CD4-positive, alpha-beta T cell treated with Interleukin-17A for 1 hour (primary cell): ENCODE measurements at places on chromosomes 5 and 9.
A peak's percentile ranks its signal among the peaks of the same experiment; 100 is the strongest.

- no peak for DNase-seq
Observed at GRCh38 chr9:21764846-21765245, 37.6 kb upstream of the MTAP start.

DNA sequence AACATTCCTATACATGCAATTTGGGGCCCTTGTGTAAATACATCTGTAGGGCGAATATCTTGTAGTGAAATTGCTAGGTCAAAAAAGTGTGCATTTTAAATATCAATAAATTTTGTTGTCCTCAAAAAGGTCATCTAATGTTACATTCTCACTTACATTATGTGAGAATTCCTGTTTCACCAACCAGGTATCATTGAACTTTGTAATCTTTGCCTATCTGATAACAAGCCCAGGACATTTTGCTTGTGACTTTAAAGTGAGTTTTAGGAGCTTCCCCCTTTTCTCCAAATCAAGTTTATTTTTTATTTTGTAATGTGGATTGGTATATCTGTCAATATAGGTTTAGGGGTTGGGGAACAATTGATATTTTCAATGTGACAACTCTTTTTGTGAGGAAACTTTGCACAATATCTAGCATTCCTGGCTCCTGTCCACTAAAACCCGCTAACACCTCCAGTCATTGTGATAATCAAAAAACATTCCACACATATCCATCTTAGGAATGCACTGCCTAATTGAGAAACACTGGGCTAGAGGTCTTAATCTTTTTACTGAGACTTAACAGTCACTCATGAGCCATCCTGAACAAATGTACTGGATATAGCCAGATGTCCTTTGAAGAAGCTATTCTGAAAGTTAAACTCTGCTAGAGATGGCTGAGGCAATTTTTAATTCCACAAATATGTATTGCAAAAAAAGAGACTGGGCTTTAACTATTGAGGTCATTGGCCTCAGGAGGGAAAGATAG lies 72.5 kb upstream of the SLC1A1 start:
- DNase-seq = no peak

DNA sequence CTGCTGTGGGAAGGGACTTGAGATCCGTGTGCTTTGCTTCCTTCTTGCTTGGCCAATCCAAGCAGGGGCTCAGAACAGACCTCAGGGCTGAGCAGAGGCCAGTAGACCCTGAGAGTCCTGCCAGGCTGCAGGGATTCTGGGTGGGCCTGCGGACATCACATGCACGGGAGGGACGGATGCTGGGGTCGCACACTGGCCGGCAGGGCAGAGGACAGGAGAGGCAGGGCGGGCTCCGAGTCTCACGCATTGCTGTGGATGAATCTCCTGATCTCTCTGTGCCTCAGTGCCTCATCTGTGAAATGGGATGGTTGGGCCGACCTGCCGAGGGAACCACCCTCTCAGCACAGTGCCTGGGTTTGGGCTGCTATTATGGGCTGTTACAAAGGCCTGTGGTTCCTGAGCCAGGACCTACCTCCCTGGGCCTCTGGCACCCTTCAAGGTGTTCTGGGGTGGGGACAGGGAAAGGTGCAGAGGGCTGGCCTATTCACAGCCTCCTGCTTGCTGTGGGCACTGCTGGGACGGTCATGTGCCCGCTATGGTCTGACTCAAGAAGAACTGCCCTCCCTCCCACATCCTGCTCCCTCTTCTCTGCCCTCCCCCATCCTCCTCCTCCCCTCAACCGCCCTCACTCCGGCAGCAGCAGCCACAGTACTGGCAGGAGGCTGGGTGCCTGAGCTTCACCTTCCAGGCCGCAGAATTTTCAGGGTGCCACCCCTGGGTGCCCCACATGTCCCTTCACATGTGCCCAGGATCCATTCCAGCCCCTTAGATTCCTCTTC lies 43.3 kb downstream of the NCS1 start:
- no peak for DNase-seq

DNA sequence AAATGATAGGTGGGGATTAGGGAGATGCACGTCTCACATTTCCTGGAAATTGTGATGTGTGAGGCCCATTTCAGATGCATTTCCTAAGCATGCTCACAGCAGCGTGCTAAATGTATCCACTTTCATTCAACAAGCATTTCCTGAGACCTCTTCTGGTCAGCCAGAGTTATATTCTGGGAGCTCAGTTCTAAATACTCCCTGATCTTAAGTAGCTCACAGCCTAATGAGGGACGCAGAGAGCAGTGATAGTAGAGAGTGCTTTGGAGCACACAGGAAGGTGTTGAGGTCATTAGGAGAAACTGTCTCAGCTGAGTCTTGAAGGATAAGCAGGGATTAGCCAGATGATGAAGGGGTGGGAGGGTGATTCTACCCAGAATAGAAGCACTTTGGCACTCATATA lies 46.2 kb upstream of the FSD1L start:
- no peak for DNase-seq

DNA sequence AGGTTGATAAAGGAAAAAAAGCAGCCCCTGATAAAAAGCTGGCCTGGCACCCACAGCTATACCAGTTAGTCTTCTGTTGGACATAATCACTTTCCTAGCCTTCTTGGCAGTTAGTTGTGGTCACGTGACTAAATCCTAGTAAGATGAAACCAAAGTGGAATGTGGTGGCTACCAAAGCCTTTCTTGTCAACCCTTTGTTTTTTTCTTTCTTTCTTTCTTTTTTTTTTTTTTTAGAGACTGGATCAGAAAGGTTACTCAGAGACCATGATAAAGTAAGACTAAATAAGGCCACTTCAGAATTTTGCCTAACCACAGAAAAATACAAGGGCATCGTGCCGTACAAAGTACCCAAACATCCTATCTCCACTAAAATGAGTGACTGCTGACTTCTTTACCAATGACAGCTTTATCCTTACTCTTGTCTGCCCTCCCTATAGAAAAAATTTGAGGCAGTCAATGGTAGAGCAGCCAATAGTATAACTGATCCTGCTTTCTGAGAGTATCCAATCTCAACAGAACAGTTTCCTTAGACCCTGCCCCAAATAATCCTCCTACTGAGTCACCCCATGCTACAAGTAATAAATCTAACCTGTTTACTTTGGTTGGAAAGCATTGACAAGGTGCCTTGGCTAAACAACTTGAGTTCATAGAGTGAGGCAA lies 14.2 kb upstream of the KIF27 start:
- DNase-seq = no peak

DNA sequence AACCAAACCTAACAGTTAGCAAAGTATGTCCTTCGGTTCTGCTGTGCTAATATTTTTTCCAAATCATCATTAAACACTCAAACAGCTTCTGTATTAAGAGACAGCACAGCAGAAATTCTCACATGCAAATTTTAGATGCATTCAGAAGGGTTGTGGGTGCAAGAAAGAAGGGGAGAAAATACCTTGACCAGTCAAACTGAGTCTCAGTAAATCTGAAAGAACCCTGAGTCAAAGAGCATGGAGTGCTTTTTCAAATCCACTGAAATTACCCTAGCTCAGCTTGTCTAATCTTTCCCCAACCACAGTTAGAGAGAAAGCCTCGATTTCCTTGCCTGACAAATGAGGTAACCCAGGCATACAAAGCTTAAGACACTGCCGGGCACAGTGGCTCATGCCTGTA lies 55.1 kb downstream of the RETREG1 start:
- DNase-seq = no peak

DNA sequence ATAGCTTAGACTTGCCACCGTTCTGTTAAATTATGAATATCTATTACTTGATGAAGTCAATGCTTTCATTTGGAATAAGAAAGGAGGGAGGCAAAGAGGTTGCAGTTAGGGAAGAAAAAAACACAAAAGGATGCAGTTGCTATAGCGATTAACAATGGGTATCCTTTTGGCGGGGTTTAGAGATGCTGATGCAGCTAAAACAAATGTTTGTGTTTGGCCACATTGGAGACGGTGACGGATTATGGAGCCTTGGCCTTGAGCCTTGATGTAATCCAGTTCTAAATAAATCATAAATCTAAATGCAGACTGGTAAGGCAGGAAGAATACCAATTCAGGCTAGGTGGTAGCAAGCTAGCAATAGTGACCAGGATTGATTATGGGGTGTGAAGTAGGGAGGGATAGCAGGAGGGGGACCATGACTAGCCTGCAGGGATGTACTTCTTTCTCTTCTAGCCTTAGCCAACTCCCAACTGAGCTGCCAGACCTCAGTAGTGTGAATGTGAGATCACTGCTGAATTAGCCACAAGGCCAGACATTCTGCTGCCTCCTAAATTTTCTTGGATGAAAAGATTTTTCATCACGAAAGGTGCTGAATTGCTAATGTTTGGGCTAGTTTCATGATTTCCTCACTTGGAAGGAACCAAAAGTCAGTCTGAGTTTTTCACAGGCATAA lies 160.3 kb downstream of the TLR4 start:
- no peak for DNase-seq

DNA sequence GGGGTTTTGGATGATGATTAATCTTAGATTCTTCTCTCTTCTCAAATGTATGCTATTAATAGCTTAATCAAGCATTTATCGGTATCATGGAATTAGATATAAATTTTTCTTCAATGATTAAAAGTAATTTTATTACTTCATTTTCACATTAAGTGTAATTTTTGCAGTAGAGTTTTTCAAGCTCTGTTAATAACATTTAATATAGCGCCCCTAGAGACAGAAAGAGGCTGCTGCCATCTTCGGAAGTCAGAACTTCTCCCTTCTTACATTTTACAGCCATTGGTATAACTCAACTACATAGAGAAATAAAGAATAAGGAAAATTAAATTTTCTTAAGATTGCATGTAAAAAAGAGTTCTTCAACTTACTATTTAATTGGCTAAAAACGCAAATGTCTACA lies 540.3 kb downstream of the GABRG2 start:
- DNase-seq = no peak

DNA sequence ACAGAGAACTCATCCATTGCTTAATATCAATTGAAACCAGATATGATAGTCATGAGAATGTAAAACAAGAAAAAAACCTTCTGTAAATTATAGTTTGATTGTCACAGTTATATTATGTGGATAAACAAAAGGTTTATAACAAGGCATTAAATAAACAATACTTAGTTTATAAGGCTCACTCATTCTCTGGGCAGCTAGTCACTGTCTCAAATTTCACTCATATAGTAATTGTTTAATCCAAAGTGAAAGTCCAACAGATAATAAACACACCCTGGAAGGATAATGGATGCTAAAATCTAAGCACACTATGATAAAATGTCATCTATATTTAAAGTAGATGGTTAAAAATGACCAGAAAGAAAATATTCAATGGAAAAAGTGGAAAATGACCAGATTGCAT lies 30.8 kb upstream of the SLC12A2 start:
- no peak for DNase-seq

DNA sequence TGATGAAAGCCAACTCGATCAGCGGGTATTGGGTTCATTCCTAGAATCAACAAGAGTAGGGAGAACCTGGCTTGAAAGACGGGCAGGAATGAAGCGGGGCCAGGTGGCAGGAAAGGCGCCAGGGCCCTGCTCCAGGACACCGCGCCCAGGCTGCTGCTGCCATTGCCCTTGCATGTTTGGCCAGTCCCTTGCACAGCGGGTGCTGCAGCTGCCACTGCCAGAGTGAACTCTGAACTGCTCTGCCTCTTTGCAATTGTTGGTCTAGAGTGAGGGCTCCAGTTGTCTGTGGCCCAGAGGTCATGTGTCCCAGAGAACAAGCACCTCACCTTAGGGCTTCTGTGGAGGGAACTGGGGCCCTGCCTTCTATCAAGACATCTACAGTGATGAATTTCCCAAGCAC lies 24.0 kb upstream of the CARTPT start:
- DNase-seq = no peak

DNA sequence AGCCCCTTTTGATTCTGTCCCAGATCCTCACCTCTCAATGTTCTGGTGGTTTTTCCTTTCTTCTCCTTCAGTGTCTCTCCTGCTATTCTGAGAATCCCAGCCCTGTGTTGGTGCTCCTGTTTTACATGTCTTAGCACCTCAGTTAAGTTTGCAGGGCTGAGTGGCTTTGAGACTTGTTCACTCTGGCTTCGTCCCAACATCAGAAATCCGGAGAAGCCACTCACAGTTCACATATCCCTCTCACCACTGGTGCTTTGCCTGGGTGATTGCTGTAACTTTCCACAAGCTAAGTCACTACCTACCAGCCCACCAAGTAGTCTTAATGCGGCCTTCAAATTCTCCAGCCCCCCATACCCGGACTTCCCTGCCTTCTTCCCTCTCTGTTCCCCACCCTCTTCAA lies 40.2 kb downstream of the CYFIP2 start:
- DNase-seq = no peak

DNA sequence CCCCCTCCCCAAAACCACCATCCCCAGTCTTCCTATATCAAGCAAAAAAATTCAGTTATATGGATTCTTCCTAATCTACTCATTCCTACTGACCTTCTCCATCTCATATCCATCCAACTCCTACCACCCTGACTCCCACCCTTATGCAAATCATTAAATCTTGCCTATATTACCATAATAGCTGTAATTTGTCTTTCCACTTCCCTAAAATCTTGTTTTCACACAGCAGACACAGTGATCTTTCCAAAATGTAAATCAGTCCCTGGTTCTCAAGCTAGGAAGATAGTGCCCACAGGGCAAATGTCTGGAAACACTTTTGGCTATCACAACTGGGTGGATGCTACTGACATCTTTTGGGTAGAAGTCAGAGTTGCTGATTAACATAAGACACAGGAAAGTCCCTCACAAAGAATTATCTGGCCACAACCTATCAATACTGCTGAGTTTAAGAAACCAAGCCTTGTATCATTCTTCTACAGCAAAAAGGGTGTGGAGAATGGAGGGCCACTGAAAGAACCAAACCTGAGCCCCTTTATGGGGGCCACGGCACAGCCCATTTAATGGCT lies 1.4 kb downstream of the SRA1 start:
- DNase-seq = no peak

GRCh38 chr5:35129921-35130485 lies 82.3 kb upstream of the AGXT2 start:
- DNase-seq = peak; percentile 53

DNA sequence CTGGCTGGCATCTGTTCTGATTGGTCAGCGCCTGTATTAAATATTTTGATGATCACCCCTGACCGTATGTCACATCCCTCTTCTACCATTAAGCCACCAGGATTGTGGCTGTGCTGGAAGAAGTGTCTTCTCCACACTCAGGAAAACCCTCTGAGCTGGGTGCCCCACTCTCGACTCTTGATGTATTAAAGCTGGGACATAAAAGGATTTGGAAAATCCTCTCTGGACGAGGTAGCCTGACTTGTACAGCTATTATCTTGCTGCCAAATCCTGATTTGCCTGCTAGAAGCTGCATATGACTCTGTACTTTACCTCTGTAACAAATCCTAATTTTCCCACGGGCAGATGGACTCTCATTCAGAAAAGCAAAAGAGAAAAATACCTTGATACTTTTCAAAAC lies 161.0 kb downstream of the SLC28A3 start:
- no peak for DNase-seq

DNA sequence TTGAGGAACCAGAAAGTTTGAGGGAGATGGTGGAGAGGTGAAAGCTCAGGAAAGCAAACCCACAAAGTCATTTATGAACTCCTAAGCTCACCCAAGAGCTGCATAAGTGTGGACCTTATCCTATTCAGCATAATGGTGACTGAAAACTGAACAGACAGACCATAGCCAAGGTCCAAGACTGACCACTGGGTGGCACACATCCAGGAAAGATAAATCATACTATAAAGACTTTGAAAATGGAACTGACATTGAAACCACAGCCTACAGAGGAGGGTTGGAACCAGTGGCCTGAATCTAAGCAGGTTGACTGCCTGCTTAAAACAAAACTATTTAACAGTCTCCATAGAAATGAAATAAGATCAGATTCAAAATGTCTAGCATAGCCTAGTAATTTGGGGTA lies 121.0 kb upstream of the RGS7BP start:
- no peak for DNase-seq

- DNase-seq = peak; percentile 63
Observed at GRCh38 chr5:142748568-142749249, 21.5 kb upstream of the ARHGAP26 start.
